ENCODE measurements at places on chromosomes 5 and 9. TPM values are rescaled to one million over a fixed set of nuclear protein-coding genes. Genes with fewer than 3 reads are reported as not detected.

DNA sequence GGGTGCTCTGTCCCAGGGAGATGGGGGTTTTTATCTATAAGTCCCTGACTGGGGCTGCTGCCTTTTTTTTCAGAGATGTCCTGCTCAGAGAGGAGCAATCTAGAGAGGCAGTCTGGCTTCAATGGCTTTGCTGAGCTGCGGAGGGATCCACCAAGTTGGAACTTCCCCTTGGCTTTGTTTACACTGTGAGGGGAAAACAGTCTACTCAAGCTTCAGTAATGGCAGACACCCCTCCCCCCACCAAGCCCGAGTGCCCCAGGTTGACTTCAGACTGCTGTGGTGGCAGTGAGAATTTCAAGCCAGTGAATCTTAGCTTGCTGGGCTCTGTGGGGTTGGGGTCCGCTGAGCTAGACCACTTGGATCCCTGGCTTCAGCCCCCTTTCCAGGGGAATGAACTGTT, 375.8 kb downstream of the RAB3C start:
- H3K27ac ChIP-seq = no peak overlapping the region
- no peaks in the 10 kb centered on the region for H3K4me1 ChIP-seq
- no peaks in the 10 kb centered on the region for H3K36me3 ChIP-seq
- no peaks in the 10 kb centered on the region for H3K27me3 ChIP-seq
- H3K4me3 ChIP-seq = no peak overlapping the region

- no peak overlapping the region for H3K27ac ChIP-seq
- no peak for DNase-seq
- H3K4me3 ChIP-seq = no peak overlapping the region
- no peaks in the 10 kb centered on the region for H3K4me1 ChIP-seq
- no peaks in the 10 kb centered on the region for H3K36me3 ChIP-seq
These were observed 41.1 kb upstream of the DAP start for GRCh38 chr5:10801931-10802666.

GRCh38 chr9:77463151-77463550, 185.0 kb downstream of the GNA14 start:
- H3K4me1 ChIP-seq = no peaks in the 10 kb centered on the region
- H3K4me3 ChIP-seq = no peak overlapping the region
- H3K27ac ChIP-seq = no peak overlapping the region
- no peak for DNase-seq
- no peaks in the 10 kb centered on the region for H3K27me3 ChIP-seq
- no peaks in the 10 kb centered on the region for H3K36me3 ChIP-seq

- no peaks in the 10 kb centered on the region for H3K27me3 ChIP-seq
- H3K36me3 ChIP-seq = no peaks in the 10 kb centered on the region
- H3K4me3 ChIP-seq = no peak overlapping the region
- H3K27ac ChIP-seq = no peak overlapping the region
These were observed 129.4 kb upstream of the MYO10 start for GRCh38 chr5:17065458-17065857.

GRCh38 chr5:93589829-93590215, 6.8 kb downstream of the NR2F1 start:
- no peaks in the 10 kb centered on the region for H3K36me3 ChIP-seq
- no peaks in the 10 kb centered on the region for H3K27me3 ChIP-seq
- H3K4me3 ChIP-seq = peak overlapping the region; percentile 75

- DNase-seq = no peak
- H3K27ac ChIP-seq = no peak overlapping the region
- H3K27me3 ChIP-seq = no peaks in the 10 kb centered on the region
- no peak overlapping the region for H3K4me3 ChIP-seq
These were observed 559.5 kb upstream of the KLF4 start for GRCh38 chr9:108049026-108049607.

DNA sequence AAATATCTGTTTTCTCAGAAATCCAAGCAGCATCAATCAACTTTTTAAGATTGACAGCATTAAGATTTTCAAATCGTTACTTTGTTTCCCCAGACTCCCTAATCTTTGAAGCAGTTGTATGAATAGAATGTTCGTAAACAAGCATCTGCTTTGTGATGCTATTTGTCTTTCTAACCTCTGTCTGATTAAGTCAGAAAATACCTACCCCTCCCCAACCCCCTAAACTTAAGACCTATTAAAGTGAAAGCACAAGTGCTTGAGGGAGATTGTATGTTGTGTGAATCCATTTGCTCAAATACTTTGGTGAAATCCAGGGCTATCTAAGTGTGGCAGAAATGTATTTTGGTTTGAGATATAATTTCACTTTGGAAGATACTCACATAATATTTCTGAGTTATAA, 47.9 kb upstream of the C5orf47 start:
- no peak for DNase-seq
- peaks cover 5% of the 10 kb centered on the region for H3K36me3 ChIP-seq
- peak overlapping the region; percentile 68 for H3K27ac ChIP-seq

DNA sequence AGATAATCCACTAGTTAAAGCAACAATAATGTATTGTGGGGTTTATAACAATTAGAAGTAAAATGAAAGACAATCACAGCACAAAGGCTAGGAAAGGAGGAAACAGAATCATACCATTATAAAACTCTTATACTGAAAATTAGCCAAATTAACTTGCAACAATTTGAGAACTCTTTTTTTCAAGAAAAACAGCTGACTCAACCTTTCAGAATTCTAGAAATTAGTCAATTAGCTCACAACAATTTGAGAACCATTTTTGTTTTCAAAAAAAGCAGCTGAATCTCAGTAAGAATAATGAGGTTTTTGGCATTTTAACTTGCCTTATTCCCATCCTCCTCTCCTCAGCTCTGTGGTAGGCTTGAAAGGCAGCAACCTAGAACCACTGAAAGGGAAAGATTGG, 269.9 kb downstream of the NPR3 start:
- H3K27me3 ChIP-seq = no peaks in the 10 kb centered on the region
- DNase-seq = no peak
- no peak overlapping the region for H3K4me3 ChIP-seq
- H3K36me3 ChIP-seq = no peaks in the 10 kb centered on the region

GRCh38 chr5:178983728-178984127, 11.4 kb downstream of the GRM6 start:
- no peaks in the 10 kb centered on the region for H3K4me1 ChIP-seq
- H3K27ac ChIP-seq = no peak overlapping the region
- no peaks in the 10 kb centered on the region for H3K27me3 ChIP-seq
- H3K36me3 ChIP-seq = no peaks in the 10 kb centered on the region
- no peak for DNase-seq
- H3K4me3 ChIP-seq = no peak overlapping the region

GRCh38 chr5:143192191-143192900, 211.1 kb downstream of the NR3C1 start:
- DNase-seq = no peak
- no peak overlapping the region for H3K4me3 ChIP-seq
- no peaks in the 10 kb centered on the region for H3K27me3 ChIP-seq
- no peaks in the 10 kb centered on the region for H3K4me1 ChIP-seq
- no peaks in the 10 kb centered on the region for H3K36me3 ChIP-seq
- no peak overlapping the region for H3K27ac ChIP-seq

GRCh38 chr5:42242881-42243485, 180.3 kb upstream of the GHR start:
- H3K4me3 ChIP-seq = no peak overlapping the region
- DNase-seq = no peak
- H3K36me3 ChIP-seq = no peaks in the 10 kb centered on the region
- H3K27me3 ChIP-seq = no peaks in the 10 kb centered on the region

DNA sequence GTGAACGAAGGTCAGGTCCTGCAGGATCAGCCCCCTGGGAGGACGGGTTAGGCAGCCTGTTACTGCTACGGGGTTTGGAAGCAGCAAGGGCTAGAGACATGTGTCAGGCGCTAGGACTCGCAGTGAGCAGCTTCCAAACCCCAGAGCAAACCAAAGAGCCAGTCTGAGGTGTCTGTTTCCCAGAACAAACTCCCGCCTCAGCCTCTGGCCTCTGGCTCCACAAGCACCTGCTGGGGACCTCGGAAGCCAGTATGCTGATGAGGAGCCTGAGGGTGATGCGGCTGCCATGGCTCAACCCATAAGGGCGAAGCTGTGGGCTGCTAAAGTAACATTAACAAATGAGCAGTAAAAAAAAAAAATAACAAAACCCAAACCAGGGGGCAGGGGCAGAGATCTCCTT, 35.0 kb downstream of the PRRT1B start:
- no peaks in the 10 kb centered on the region for H3K27me3 ChIP-seq
- no peaks in the 10 kb centered on the region for H3K4me1 ChIP-seq
- no peak overlapping the region for H3K4me3 ChIP-seq
- DNase-seq = no peak
- H3K36me3 ChIP-seq = no peaks in the 10 kb centered on the region

DNA sequence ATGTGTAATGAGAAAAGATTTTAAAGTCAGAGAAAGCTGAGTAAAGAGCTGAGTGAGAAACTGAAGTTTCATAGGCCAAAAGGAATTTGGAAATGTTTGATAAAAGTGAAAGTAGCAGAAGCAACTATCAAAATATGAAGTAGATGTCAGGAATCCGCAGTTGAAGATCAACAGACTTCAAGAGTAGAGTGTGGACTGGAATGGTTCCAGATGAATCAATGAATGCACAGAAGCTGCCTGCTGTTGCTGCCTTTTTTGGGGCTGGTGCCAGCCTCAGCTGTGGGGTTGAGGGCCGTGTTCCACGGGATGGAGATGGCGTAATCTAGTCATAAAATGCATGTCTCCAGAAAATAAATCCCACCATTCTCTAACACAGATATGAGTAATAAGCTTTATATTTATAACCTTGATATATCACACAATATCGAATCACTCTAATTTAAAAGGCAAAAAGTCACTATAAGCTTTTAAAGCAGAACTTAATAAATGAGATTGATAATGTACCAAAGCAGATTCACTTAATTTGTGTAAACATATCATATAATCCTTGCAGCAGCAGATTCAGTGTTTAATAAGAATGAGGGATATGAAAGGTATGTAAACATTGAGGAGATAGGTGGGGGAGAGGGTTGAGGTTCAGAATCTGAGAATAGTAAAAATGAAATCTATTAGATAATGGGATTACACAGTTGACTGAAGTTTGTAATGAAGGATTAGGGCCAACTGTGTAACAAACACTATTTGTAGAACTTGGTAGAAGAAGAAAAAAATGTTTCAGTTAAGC, 652.3 kb upstream of the FTMT start:
- no peaks in the 10 kb centered on the region for H3K27me3 ChIP-seq
- H3K4me1 ChIP-seq = no peaks in the 10 kb centered on the region
- DNase-seq = no peak

- H3K4me1 ChIP-seq = no peaks in the 10 kb centered on the region
- H3K27me3 ChIP-seq = no peaks in the 10 kb centered on the region
- no peak overlapping the region for H3K27ac ChIP-seq
- H3K36me3 ChIP-seq = no peaks in the 10 kb centered on the region
These were observed 158.1 kb downstream of the SLC24A2 start for GRCh38 chr9:19630760-19631159.

DNA sequence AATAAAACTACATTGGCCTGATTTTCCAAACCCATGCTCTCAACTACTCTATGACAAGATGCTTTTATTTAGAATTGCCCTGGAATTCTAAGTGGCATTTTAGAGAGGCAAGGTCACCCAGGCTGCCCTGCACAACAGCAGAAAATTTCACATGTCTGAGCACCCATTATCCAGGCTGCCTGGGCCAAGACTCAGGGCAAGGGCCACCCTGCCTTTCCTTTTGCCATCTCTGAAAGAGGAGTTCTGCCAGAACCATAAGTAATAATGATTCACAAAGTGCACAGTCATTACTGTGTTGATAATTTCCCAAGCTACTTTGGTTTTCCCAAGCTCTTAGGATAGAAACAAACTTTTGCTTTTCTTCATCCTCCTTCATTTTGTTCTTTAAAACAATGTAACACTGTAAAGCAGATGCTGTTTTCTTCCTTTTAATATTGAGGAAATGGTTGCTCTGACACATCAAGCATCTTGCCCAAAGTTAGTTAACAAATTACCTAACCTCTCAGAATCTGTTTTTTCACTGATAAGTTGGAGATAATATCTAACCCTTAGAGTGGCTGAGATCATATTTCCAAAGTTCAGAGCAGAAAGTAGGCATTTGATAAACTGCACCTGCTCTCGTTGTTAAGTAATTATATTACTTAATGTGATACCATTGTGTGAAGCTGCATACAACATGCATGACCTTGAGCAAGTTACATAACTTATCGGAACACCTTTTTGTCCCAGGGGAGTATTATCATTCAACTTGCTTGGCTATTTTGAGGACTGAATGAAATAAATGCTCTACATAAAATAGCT, 325.6 kb downstream of the PRELID2 start:
- no peaks in the 10 kb centered on the region for H3K27me3 ChIP-seq
- no peak overlapping the region for H3K4me3 ChIP-seq
- no peaks in the 10 kb centered on the region for H3K4me1 ChIP-seq
- no peak for DNase-seq
- H3K36me3 ChIP-seq = no peaks in the 10 kb centered on the region

GRCh38 chr9:117392992-117393391, 21.9 kb downstream of the ASTN2 start:
- no peak overlapping the region for H3K27ac ChIP-seq
- H3K27me3 ChIP-seq = no peaks in the 10 kb centered on the region
- no peaks in the 10 kb centered on the region for H3K36me3 ChIP-seq
- no peak overlapping the region for H3K4me3 ChIP-seq
- DNase-seq = no peak

DNA sequence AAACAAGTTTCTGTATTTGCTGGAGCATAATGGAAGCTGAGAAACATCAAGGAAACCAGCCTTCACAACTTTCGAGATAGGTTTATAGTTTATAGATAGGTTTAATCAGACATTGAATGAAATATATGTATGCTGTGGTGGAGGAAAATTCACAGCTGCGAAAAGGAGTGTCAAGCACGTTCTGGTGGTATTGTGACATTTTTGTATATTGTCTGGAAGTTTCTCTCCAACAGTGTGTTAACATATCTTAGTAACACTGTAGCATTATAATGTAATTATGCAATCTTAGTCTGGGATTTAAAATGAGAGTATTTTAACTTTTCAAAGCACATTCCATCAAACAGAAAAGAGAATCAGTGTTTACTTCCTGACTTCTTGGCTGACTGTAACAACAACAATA, 50.0 kb downstream of the FCHO2 start:
- H3K27ac ChIP-seq = no peak overlapping the region

FOXD4L6 gene
- total RNA-seq = not detected

TXNDC8 gene
- not detected for total RNA-seq

PTCD2 gene
- total RNA-seq = 7.5 TPM

SLC34A3 gene
- total RNA-seq = not detected

TAF11L10 gene
- total RNA-seq = not detected

DMRT3 gene
- total RNA-seq = 0.29 TPM

ABL1 gene
- total RNA-seq = 72.8 TPM

ENTREP1 gene
- total RNA-seq = 30.5 TPM

OR1Q1 gene
- not detected for total RNA-seq

SLC46A2 gene
- total RNA-seq = 0.16 TPM

GPX3 gene
- 1,215 TPM for total RNA-seq

TMEM171 gene
- not detected for total RNA-seq

TIFAB gene
- total RNA-seq = not detected

Data from breast epithelium (tissue), 4 donors.